Fibroblast of skin of left quadriceps (primary cell): ENCODE measurements at places on chromosomes 5 and 9.

- DNase-seq: no peak
Measured at GRCh38 chr9:73411494-73411893, 259.8 kb downstream of the ANXA1 start.

DNA sequence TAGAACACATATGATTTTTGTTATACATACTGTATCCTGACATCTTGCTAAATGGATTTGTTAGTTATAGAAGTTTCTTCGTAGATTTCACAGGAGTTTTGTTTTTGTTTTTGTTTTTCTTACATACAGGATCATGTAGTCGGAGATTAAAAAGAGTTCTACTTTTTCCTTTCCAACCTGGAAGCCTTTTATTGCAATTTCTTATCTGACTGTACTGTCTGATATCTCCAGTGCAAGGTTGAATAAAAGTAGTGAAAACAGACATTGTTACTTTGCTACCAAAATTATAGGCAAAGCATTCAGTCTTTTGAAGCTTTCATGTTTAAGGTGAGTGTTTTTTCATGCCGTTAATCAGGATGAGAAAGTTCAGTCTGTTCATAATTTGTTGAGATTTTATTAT, 117.4 kb upstream of the PRSS3 start:
- no peak for DNase-seq

GRCh38 chr9:87301371-87301770, 196.3 kb upstream of the DAPK1 start:
- no peak for DNase-seq

- DNase-seq: no peak
Measured at GRCh38 chr5:144464306-144464705, 293.6 kb downstream of the KCTD16 start.

DNA sequence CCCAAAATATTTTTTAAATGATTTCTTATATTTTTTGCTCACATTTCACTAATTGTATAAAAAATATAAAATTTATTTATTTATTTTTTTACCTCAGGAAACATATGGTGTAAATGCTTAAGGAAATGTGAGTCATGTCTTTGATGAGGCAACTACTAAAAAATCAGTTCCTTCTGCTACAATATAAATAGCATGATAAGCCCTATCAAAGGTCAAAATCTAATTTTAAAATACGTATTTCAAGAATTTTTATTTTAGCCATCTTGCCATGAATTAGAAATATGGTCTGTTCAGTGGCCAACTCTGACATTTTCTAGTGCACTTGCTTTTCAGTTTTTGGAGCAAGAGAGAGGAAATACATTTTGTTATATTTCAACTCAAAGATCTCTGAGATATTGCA, 50.5 kb downstream of the PDE4D start:
- no peak for DNase-seq

DNA sequence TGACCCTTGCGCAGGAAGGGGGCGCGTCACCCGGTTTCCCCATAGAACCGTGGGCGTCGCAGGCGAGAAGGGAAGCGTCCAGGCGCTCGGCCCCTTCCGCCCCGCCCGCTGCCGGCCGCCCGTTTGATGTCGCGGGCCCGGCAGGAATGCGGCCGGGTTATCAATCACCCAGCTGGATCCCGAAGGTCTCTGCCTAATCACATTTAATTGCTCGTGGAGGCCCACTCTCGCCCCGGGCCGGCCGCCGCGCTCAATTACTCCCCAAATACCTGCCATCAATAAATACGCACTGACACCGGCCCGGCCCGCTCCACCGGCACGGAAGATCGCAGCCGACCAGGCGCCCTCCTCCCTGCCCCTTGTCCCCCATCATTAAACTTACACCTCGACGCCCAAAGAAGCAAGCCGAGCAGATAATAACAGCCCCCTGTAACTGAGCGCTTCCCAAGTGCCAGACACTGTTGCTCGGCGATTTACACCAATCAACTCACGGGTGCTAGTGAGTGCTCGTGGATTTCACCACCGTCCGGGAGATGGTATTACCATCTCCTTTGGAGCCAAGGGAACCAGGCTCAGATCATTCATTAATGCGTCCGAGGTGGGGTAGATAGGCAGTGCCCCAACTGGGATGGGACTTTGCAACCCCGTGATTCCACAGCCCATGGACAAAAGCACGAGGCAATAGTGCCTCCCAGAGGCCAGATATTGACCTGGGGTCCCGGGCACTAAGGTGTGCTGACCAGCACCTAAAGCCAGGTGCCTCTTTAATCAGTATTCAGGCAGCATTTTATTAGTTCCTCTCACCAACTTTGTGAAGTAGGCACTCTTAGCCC, 11.3 kb downstream of the MSX2 start:
- DNase-seq: no peak
